Astrocyte (in vitro differentiated cells and primary cell): ENCODE measurements at places on chromosomes 3 and 15. TPM values are rescaled to one million over a fixed set of nuclear protein-coding genes. Genes with fewer than 3 reads are reported as not detected.
A peak's percentile ranks its signal among the peaks of the same experiment; 100 is the strongest.

CHL1 gene
- not detected in 2 replicates for total RNA-seq

RYR3 gene
- total RNA-seq = 0.91 and 1.5 TPM in 2 replicates

DNA sequence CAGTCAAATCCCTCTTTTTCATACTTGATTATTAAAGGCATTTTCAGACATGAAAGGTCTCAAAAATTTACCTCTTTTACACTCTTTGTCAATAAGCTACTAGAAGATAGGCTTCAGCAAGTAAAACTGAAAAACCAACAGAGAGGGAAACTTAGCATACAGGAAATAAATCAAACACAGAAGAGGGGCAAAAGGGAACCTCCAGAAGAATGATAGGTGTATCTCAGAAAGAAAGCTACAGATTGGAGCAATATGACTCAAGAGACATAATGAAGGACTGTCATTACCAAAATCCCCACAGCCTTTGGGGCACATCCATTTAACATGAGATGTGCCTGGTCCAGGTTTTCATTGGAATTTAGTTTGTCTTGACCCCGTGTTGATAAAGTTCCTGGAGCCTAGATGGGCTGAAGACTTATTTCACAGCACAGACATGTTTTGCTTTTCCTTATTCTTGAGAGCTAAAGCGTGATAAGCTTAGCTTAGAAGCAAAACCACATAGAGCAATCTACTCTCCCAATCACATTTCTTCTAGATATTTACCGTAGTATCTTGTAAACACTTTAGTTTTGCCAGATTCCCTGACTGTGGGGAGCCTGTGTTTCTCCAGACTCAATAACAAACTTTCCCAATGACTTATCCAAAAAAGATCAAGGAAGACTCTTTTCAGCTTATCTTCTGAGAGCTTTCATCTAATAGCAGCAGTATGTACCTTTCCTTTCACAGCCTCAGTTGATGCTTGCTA, 11.7 kb downstream of the LRRFIP2 start:
- no peak for DNase-seq

- DNase-seq = no peak
These were observed 105.1 kb upstream of the FRMD4B start for GRCh38 chr3:69490971-69491370.

- no peak for DNase-seq
These were observed 13.1 kb downstream of the AP3S2 start for GRCh38 chr15:89880727-89881126.

DNA sequence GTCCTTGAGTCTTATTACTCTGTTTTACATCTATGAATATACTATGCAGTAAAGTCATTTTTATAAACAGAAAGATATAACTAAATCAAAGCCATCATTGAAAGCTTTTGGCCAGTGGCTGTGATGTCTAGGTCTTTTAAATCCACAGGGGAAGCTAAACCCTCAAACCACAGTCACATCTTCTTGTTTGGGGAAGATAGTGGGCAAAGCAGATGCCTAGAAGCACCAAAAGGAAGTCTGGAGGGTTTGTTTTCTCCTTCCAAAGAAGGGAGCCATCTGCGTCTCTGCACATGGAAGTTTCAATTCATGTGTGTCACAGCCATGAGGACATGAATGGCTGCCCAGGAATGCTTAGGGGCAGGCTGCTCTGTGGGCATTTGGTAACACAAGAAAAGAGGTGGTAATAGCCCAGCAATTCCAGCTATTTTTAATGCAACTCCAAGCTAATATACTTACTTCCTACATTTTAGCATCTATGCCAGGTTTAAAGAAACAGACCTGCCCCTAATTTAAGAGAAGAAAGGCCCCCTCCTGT, 322.2 kb downstream of the SLC9A9 start:
- DNase-seq = no peak

DNA sequence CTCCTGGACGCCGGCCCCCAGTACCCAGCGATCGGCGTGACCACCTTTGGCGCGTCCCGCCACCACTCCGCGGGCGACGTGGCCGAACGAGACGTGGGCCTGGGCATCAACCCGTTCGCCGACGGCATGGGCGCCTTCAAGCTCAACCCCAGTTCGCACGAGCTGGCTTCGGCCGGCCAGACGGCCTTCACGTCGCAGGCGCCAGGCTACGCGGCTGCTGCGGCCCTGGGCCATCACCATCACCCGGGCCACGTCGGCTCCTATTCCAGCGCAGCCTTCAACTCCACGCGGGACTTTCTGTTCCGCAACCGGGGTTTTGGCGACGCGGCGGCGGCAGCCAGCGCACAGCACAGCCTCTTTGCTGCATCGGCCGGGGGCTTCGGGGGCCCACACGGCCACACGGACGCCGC, 956 bp downstream of the ZIC1 start:
- DNase-seq = no peak

GRCh38 chr3:177813322-177813721, 616.0 kb upstream of the TBL1XR1 start:
- peak; percentile 66 for DNase-seq

DNA sequence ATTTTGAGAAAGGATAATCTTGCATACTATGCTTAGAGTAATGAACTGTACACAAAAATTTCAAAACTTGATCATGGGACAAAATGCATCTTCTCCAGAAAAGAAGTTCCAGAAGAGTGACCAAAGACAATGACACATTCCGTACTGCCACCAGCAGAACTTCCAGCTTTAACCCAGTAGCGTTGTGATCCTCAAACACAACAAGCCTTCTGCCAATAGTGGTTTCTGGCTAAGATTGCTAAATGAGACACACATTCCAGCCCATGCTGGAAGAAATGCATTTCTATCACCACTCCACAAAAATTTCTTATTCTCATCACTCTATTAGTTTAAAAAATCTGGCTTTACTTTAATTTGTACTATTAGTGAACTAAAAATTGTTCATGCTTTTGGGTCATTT, 334.9 kb downstream of the TBC1D5 start:
- DNase-seq = peak; percentile 6

- peak; percentile 8 for DNase-seq
These were observed 1458.4 kb upstream of the CADM2 start for GRCh38 chr3:83500422-83500821.

GRCh38 chr3:46509661-46510187, 11.9 kb downstream of the RTP3 start:
- no peak for DNase-seq
